Esophagus squamous epithelium (tissue), 5 donors: ENCODE measurements at places on chromosomes 1 and 21.

DNA sequence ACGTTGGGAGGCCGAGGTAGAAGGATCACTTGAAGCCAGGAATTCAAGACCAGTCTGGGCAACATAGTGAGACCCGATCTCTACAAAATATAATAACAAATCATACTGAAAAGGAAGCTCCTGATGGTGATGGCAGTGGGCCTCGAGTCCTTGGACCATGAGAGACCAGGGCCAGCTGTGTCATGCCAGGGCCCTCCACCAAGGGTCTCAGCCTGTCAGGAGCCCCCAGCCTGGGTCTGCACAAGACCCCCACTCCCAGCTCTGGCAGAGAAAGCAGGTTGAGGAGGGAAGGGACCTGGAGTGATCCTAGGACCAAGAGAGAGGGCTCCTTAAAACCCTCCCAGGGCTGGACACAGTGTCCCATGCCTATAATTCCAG is 6.7 kb upstream of the CTRC start:
- no peak for DNase-seq

DNA sequence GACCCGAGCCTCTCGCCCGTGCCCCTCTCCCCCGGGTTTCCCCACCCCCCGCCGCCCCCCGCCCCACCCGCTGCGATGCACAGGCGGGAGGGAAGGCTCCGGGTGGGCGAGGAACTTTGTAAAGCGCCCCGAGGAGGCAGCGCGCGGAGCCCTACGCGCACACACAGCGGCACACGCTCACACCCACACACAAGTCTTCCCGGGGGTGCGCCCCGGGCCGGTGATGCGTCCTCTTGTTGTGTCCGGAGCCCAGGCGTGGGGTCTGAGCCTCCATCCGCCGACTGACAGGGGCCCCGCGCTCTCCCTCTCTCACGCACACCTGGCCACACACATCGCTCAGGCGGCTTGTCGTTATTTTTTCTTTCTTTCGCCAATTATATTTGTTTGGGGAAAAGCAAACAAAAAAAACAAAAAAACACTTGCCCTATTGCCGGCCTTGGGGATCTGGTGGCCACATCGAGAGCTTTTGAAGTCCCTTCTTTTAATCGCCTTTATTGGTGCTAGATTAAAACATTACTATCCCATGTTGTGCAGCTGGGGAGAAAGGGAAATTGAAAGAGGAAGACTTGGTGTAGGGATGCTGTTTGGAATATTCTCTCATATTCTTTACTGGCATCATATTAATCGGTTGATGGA is 770 bp downstream of the NTNG1 start:
- no peak for DNase-seq

- DNase-seq, result no peak
These were observed 9.8 kb upstream of the CELSR2 start for GRCh38 chr1:109239409-109240068.

- DNase-seq, result no peak
These were observed 116.6 kb downstream of the NTMT2 start for GRCh38 chr1:170262276-170262939.

GRCh38 chr1:30607723-30608122 is 115.7 kb downstream of the MATN1 start:
- no peak for DNase-seq

- DNase-seq, result no peak
These were observed 249.8 kb upstream of the PLD5 start for GRCh38 chr1:242774256-242774655.

GRCh38 chr1:169561692-169562091 is 24.6 kb downstream of the F5 start:
- DNase-seq, result no peak

DNA sequence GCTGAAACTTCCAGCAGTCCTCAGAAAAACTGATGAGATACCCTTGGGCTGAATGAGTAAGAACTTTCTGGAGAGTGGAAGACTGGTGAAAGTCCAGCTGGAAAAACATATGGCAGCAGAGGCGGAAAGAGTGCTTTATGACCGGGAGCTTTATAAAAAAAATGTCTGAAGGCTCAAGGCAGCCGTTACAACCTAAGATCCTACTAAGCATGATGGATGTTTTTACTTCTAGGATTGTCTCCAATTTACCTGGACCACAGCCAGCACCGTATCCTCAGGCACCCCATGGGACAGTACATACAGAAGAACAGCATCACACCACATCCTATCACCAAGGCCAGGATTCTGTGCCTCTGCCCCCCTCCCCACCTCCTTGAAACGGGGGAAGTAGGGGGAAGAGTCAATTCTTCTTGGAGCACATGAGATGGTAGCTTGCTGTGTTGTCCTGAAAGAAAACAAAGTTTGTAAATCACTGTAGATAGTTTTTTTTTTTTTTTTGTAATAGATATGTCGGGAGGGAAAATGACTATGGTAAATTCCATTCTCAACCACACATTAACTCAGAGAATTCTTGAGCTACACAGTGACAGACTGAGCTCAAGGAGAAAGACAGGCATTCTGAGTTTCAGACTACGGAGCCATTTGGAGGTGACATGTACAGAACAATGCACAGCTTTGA is 11.8 kb upstream of the IRF2BP2 start:
- DNase-seq, result no peak

GRCh38 chr1:16181887-16182719 is 26.2 kb upstream of the EPHA2 start:
- no peak for DNase-seq

- no peak for DNase-seq
These were observed 199.7 kb upstream of the TMPRSS15 start for GRCh38 chr21:18603261-18603660.

DNA sequence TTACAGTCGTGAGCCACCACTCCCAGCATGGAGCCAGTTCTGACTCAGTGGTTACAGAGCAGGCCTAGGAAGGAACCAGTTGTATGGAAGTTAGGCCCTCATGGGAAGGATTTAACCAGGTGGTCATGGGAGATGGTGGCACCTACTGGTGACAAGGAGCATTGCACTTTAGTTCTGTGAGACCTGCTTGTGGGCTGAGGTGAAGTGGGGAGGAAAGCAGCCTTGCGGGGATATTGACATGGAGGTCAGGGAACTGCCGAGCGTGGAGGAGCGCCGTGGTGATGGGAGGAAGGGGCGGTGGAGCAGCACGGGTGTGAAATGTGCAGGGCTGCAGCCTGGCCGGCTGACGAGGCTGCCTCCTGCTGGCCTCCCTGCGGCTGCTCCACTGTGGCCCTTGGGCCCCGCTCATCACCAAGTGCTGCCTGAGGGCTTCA is 100.4 kb downstream of the GALNT2 start:
- DNase-seq, result no peak
